Chondrocyte (in vitro differentiated cells): ENCODE measurements at places on chromosomes 3 and 15. TPM values are rescaled to one million over a fixed set of nuclear protein-coding genes. Genes with fewer than 3 reads are reported as not detected.

The SUSD5 gene
- 38.5 to 55.6 TPM (median 51.8 TPM) in 3 replicates for total RNA-seq

The MAP1A gene
- total RNA-seq: 95.3 to 99.9 TPM (median 96.3 TPM) in 3 replicates

The GXYLT2 gene
- 93.0 to 140 TPM (median 99.3 TPM) in 3 replicates for total RNA-seq

The LRRC2 gene
- total RNA-seq: 0.46 to 2.2 TPM (median 1.9 TPM) in 3 replicates

The IQCF5 gene
- total RNA-seq: not detected in 3 replicates

The SUCNR1 gene
- total RNA-seq: 0.12 to 0.13 TPM in 2 of 3 replicates, not detected in the other

The LRRN1 gene
- 2.2 to 3.2 TPM (median 2.8 TPM) in 3 replicates for total RNA-seq

The ZNF501 gene
- 1.7 to 4.1 TPM (median 1.8 TPM) in 3 replicates for total RNA-seq

The TP63 gene
- 0.46 TPM in 1 of 3 replicates, not detected in the others for total RNA-seq

The DLL4 gene
- 0.36 to 0.45 TPM in 2 of 3 replicates, not detected in the other for total RNA-seq

The GOLGA6L10 gene
- 1.2 to 2.4 TPM (median 2.0 TPM) in 3 replicates for total RNA-seq

The CLEC3B gene
- total RNA-seq: 47.1 to 105 TPM (median 50.3 TPM) in 3 replicates

DNA sequence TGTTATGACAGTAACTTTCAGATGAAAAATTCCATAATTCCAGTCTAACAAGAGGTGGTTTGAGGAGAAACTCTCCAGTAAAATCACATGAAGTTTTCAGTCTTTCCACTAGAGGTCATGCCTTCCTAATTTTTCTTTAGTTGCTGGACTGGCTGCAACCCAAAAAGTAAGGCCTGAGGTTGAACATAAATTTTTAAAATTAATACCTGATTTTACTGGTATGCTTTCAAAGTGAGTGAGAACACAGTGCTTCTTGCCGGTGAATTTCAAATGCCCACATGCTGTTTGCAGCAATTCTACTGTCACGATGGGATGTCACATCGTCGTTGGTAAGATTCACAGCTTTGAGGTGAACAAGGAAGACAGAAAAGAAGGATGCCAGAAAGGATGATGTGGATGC is 89.0 kb upstream of the FGF12 start:
- H3K36me3 ChIP-seq: no peaks in the 10 kb centered on the region
- H3K27ac ChIP-seq: no peak overlapping the region
- peaks cover 43% of the 10 kb centered on the region for H3K4me1 ChIP-seq

DNA sequence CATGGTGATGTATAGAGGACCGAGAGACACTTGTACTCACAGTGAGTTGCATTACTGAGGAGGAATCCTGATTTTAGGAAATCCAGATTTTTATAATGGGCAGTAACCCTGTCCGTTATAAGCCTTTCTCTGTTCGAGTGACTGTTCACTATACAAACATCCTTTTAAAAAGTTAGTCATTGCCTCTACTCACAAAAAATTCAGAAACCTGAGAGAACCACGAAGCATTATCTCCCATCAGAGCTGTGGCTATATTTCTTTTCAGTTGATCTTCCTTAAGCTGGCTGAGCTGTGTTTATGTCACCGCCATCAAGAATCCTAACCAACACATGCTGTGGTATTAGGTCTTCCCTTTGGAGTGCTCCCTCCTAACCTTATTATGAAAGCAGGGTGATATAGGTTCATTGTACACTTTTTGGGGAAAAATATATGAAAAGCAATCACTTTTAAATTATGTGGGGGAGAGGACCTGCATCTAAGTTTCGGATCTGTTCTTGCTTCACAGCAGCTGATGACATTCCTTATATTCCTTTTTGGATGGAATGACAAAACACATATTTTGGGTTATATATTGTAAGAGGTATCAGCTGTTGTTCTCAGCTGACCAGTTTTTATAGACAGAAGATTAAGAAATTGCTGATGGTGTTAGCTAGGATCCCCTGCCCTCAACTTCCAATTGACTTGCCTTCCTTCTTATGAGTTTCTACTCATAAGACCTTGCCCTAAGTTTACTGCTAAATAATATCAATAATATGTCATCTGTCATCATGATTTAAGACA is 465.9 kb upstream of the RASGRP1 start:
- no peak for DNase-seq
- no peaks in the 10 kb centered on the region for H3K36me3 ChIP-seq
- no peaks in the 10 kb centered on the region for H3K27me3 ChIP-seq
- no peak overlapping the region for H3K4me3 ChIP-seq

DNA sequence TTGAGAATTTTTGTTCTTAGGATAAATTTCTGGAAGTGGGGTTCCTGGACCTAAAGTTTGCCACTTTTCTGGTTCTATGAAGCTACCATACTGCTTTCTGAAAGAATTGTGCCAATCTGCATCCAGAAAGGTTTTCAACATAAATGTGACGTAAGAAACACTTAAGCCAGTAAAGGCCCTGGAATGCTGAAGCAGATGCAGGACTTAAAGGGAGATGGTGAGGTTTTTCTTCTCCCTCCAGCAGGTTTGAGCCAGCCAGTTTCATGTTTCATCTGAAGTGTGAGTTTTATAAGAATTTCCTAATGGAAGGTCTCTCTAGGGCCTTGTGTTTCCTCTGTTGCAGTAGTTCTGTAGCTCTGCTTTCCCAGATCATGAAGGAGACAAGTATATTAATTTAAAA is 33.1 kb downstream of the ZNF592 start:
- H3K36me3 ChIP-seq: peaks cover 31% of the 10 kb centered on the region
- H3K27ac ChIP-seq: no peak overlapping the region
- H3K4me3 ChIP-seq: no peak overlapping the region
- peaks cover 13% of the 10 kb centered on the region for H3K4me1 ChIP-seq
- H3K27me3 ChIP-seq: no peaks in the 10 kb centered on the region
- DNase-seq: no peak

DNA sequence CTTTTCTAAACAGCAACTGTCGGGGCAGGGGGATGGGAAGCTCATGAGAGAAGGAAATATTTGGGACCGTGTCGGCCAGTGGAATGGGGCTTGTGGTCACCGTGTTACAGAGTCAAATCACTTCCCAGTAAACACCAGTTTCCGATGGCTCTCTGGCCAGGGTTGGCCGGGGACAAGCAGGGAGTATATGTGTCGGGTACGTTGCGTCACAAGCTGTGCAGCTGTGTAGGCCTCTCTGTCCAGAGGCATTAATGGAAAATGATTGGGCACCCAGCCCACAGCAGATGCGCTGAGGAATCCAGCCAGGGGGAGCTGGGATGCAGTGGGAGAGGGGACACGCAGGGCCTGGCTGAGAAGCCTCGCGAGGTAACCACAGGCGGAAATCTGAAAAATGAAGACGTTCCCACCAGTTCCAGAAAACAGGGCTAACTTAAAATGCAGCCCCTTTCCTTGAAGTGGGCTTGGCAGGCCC is 15.8 kb upstream of the ALDH1A3 start:
- DNase-seq: no peak
- H3K27me3 ChIP-seq: no peaks in the 10 kb centered on the region
- H3K4me1 ChIP-seq: peaks cover 8% of the 10 kb centered on the region
- H3K36me3 ChIP-seq: no peaks in the 10 kb centered on the region

GRCh38 chr3:125077864-125078263 is 22.1 kb upstream of the HEG1 start:
- H3K4me3 ChIP-seq: no peak overlapping the region
- no peaks in the 10 kb centered on the region for H3K27me3 ChIP-seq
- H3K36me3 ChIP-seq: peaks cover 6% of the 10 kb centered on the region

DNA sequence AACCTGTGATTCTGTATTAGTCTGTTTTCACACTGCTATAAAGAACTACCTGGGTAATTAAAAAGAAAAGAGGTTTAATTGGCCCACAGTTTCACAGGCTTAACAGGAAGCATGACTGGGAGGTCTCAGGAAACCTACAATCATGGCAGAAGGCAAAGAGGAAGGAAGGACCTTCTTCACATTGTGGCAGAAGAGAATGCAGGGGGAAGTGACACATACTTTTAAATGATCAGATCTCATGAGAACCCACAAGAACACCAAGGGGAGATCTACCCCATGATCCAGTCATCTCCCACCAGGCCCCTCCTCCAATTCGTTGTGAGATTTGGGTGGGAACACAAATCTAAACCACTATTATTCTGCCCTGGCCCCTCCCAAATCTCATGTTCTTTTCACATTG is 6.1 kb downstream of the ZKSCAN7 start:
- DNase-seq: no peak
- peaks cover 22% of the 10 kb centered on the region for H3K4me1 ChIP-seq
- no peaks in the 10 kb centered on the region for H3K27me3 ChIP-seq
- peaks cover 31% of the 10 kb centered on the region for H3K36me3 ChIP-seq

- DNase-seq: no peak
- H3K36me3 ChIP-seq: peaks cover 2% of the 10 kb centered on the region
- peaks cover 13% of the 10 kb centered on the region for H3K4me1 ChIP-seq
- no peak overlapping the region for H3K27ac ChIP-seq
These were observed 272.3 kb upstream of the NECTIN3 start for GRCh38 chr3:110799271-110799670.

- H3K27me3 ChIP-seq: peaks cover 16% of the 10 kb centered on the region
- no peak overlapping the region for H3K4me3 ChIP-seq
- H3K4me1 ChIP-seq: no peaks in the 10 kb centered on the region
- no peak overlapping the region for H3K27ac ChIP-seq
- DNase-seq: no peak
These were observed 428.5 kb upstream of the PROK2 start for GRCh38 chr3:72213296-72214065.

GRCh38 chr15:59259137-59259943 is 52.7 kb downstream of the LDHAL6B start:
- no peaks in the 10 kb centered on the region for H3K27me3 ChIP-seq
- DNase-seq: no peak
- no peaks in the 10 kb centered on the region for H3K4me1 ChIP-seq
- peaks cover 19% of the 10 kb centered on the region for H3K36me3 ChIP-seq
- no peak overlapping the region for H3K4me3 ChIP-seq

DNA sequence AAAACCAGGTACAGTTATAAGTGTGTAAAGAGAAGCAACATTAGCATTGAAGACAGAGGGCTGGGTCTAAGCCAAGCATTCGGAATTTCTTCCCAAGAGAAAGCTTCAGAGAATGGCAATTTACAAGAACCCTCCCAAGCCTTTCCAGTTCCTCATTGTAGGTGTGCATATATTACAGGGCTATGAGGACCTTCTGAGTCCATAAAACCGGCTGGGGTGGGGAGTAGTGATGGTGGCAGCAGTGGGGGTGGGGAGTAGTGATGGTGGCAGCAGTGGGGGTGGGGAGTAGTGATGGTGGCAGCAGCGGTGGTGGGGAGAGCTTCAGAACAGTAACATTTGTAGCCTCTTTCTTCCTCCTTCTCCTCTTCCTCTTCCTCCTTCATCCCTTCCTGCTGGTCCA is 368.7 kb upstream of the UMPS start:
- H3K27me3 ChIP-seq: no peaks in the 10 kb centered on the region
- peaks cover 6% of the 10 kb centered on the region for H3K36me3 ChIP-seq
- no peak for DNase-seq
- no peak overlapping the region for H3K4me3 ChIP-seq

GRCh38 chr3:39573392-39573791 is 105.9 kb downstream of the MOBP start:
- DNase-seq: no peak
- no peak overlapping the region for H3K4me3 ChIP-seq
- H3K27ac ChIP-seq: no peak overlapping the region
- peaks cover 4% of the 10 kb centered on the region for H3K27me3 ChIP-seq

DNA sequence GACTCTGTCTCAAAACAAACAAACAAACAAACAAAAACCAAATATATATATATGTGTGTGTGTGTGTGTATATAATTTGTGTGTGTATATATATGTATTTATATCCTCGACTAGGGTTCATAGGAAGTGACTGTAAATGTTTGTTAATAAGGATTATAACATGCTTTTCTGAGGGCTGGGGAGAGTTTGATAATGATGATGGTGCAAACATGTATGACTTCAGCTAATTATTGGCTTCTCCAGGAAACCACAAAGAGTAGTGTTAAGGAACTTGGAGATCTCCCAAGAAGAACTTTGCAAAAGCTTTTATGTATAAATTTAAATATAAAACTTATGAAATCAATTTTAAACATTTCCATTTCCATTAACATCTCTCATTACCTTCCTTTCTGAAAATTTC is 3.9 kb upstream of the OPA1 start:
- no peak overlapping the region for H3K27ac ChIP-seq
- DNase-seq: no peak
- no peak overlapping the region for H3K4me3 ChIP-seq
- peaks cover 2% of the 10 kb centered on the region for H3K36me3 ChIP-seq

DNA sequence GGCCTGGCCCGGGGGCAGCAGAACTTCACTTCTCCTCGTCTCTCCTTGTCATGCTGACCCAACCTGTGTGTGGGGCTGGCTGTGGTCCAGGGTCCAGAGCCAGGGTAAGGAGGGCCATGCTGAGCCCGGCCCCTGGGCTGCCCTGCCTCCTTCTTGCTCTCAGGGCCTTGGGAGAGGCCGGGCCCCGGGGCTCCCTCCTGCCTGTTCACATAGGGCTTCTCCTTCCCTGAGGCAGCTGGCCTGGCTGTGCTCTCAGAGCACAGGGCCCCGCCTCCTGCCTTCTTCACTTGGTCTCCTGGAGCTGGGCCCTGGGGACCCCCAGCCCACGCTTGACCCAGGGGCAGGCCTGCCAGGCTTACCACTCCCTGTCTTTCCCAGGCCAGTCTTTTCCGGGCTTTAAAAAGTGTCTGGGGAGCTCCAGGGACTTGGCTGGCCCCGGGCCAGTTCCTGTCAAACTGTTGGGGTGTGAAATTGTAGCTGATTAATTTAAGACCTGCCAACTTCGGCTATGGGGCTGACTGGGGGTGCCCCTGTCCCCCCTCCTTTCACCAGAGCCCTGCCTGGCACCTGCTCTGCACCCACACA is 11.8 kb downstream of the PLXNA1 start:
- no peaks in the 10 kb centered on the region for H3K27me3 ChIP-seq
- DNase-seq: no peak
- H3K4me3 ChIP-seq: no peak overlapping the region
- peak overlapping the region; percentile 51 for H3K27ac ChIP-seq
- peaks cover 7% of the 10 kb centered on the region for H3K36me3 ChIP-seq

- no peak for DNase-seq
- no peak overlapping the region for H3K4me3 ChIP-seq
- H3K27ac ChIP-seq: peak overlapping the region; percentile 78
- no peaks in the 10 kb centered on the region for H3K27me3 ChIP-seq
- H3K4me1 ChIP-seq: peaks cover 23% of the 10 kb centered on the region
- peaks cover 3% of the 10 kb centered on the region for H3K36me3 ChIP-seq
These were observed 23.0 kb upstream of the CLDN1 start for GRCh38 chr3:190345027-190345821.

DNA sequence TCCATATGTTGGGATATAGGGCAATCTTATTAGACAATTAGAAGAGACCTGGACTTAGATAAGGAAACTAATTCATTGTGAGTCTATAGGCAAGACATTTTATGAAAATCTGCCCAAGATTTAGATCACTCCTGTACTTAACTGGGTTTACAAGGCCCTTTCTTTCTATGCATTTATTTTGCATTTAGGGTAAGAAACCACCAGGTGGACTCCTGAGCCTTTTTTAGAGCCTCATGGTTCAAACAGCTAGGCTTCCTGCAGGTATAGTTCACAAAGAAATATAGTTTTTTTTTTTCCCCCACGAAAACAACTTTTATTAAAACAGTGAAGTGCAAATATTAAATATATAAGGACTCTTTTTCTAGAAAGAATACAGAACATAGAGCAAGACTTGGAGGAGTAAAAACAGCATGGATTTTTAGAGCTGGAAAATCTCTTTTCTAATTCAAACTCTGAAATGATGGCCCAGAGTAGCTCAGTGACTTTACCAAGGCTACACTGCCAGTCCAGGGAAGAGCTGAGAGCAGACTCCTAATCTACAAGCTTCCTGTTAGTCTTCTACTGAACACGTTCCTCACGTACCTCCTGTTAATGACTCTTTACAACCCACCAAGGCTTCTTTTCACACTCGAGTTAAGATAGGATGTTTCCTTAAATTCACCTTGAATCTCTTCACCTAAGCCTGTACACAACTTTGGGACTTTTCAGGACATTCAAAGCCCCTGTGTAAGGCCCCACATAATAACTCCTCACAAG is 400.9 kb upstream of the ATP11B start:
- no peak overlapping the region for H3K27ac ChIP-seq
- H3K4me1 ChIP-seq: peaks cover 9% of the 10 kb centered on the region
- no peak overlapping the region for H3K4me3 ChIP-seq
- H3K27me3 ChIP-seq: no peaks in the 10 kb centered on the region
- H3K36me3 ChIP-seq: no peaks in the 10 kb centered on the region
- DNase-seq: no peak
